ENCODE measurements at places on chromosomes 2 and 18. TPM values are rescaled to one million over a fixed set of nuclear protein-coding genes. Genes with fewer than 3 reads are reported as not detected.
A peak's percentile ranks its signal among the peaks of the same experiment; 100 is the strongest.

- no peak for DNase-seq
Observed at GRCh38 chr2:129078548-129078947, 759.9 kb upstream of the HS6ST1 start.

- no peak for DNase-seq
Observed at GRCh38 chr2:226378753-226379705, 420.6 kb downstream of the IRS1 start.

DNA sequence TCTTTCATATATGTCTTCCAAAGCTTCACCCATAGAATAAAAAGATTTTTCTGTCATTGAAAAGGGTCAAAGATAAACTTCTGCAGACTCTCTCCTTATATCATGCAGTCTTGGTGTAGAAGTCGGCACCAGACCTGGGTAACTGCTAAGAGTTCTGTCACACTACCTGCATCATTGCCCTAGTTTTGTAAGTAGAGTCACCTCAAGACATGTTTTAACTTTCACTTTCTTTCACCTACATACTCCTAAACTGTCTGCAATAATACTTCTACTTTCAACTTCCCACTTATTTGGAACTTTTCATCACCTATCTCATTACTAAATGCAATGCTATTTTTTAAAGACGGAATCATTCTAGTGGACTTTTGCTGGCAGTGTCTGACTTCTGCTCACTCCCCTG, 475.6 kb upstream of the VRK2 start:
- DNase-seq: no peak

- no peak for DNase-seq
Observed at GRCh38 chr2:216698293-216698692, 2.9 kb upstream of the IGFBP5 start.

DNA sequence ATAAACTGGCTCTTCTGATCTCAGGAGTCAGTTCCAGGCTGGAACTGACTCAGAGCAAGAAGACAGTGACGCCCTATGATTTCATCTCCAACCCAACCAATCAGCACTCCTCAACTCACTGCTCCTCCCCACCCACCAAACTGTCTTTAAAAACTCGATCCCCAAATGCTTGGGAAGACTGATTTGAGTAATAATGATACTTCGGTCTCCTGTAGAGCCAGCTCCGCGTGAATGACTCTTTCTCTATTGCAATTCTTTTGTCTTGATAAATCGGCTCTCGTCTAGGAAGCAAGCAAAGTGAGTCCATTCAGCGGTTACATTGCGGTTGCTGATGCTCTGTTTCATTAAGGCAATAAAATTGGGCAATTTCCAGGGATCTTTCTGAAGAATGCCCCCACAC, 1025.3 kb upstream of the CNTNAP5 start:
- no peak for DNase-seq

- peak; percentile 14 for DNase-seq
Observed at GRCh38 chr2:109045505-109045904, 56.5 kb upstream of the EDAR start.

GRCh38 chr2:190113000-190113399, 50.5 kb upstream of the MSTN start:
- no peak for DNase-seq

- no peak for DNase-seq
Observed at GRCh38 chr2:112198780-112199179, 56.1 kb downstream of the ZC3H8 start.

DNA sequence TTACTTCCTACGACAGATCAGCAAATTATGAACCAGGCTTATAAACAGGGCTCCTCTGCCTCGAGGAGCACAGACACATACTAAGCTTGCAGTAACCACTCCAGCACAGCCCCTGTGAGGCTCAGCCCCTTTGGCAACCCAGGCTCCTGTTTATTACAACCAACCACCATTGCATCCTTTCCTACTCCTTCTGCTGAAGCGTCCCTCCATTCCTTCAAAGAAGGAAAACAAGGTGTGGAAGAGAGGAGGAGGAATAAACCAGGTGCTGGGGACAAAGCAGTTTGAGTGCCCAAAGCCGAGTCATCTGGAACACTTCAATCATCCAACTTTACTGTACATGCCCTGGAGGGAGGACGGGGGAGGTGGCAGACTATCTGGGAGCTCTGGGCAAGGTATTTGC, 87.2 kb upstream of the MGAT4A start:
- no peak for DNase-seq

KYNU gene
- total RNA-seq: 4.3 TPM

- no peak for DNase-seq
Observed at GRCh38 chr2:222760301-222760897, 88.9 kb downstream of the MOGAT1 start.

FEZ2 gene
- 50.5 TPM for total RNA-seq

DNA sequence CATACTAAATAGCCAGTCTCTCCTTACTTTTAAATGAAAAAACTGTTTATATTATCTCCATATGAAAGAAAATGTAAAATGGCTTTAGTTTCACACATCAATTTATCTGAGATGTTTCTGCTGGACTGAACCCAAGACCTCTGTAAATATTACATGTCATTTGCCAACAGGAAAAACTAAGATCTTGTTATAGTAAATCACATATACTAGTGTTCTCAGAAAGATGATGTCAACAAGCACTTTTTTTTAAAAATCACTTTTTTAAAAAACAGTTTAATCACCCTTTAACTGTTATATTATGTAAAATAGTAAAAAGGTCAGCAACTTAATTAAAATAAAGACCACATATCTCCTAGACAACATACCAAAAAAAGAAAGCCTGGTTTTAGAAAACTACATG, 46.3 kb downstream of the PTPN2 start:
- no peak for DNase-seq

RTKN gene
- total RNA-seq: 123 TPM

DNA sequence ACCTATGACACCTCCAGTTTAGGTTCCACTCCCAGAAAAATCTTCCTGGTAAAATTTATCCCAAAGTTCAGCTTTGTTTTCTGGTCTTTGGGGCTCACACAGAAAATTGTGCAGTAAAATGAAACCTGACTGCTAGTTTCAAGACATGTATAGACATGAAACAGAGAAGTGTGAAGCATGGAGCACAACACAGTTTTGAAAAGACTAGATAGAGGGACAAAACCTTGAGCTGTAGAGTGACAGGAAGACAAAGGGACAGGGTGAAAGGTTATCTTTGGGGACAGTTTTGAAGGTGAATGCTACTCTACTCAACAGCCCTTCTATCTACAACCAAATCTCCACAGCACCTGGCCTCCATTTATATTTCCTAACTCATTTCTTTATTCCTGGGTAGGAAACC, 352.6 kb downstream of the RBM43 start:
- no peak for DNase-seq

GRCh38 chr2:164651361-164651760, 30.1 kb upstream of the GRB14 start:
- no peak for DNase-seq

GRCh38 chr2:118274841-118275510, 186.7 kb downstream of the INSIG2 start:
- no peak for DNase-seq
